ENCODE measurements at places on chromosomes 2 and 18.

DNA sequence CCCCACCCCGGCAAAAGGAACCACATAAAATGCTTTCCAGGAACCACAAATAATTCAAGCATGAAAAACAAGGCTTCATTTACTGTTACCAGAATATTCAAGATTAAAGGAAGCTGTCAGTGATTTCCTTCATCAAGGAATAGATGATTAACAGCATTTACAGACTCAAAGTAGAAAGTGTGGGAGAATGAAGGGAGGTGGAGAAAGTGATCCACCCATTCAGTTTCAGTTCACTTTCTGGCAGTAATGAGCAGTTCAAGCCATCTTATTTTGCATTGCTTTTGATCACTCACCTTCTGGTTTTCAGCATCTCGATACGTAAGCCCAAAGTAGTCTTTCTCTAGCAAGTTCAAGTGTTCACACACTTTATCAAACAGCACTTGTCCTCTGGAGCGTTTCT lies 99.0 kb downstream of the EPB41L3 start:
- DNase-seq = no peak

- DNase-seq = no peak
These were observed 188.0 kb downstream of the CDH7 start for GRCh38 chr18:65938592-65939372.

- DNase-seq = no peak
These were observed 20.5 kb upstream of the RPL37A start for GRCh38 chr2:216478151-216478550.

- DNase-seq = no peak
These were observed 24.4 kb upstream of the TEX44 start for GRCh38 chr2:231568098-231568784.

- DNase-seq = no peak
These were observed 221.5 kb downstream of the TFCP2L1 start for GRCh38 chr2:121063471-121063870.

- DNase-seq = no peak
These were observed 631.7 kb downstream of the LRP1B start for GRCh38 chr2:141499123-141499522.

DNA sequence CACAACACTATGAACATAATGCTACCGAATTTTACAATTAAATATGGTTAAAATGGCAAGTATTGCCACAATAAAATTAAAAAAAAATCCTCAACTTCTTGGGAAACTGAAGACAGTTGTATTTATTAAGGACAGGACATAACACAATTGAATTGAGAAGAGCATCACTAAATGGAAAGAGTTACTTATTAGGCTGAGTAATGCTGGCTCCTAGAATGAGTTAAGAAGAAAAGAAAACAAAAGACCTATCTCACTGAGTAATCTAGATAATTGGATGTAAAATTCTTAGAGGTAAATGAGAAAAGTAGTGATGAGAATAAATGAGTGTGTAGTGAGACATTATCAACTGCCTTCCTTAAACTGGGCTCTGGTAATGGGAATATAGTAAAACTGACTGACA lies 121.7 kb downstream of the FSIP2 start:
- DNase-seq = no peak

- DNase-seq = peak; percentile 56
These were observed 30.8 kb upstream of the ZNF396 start for GRCh38 chr18:35407871-35408481.

DNA sequence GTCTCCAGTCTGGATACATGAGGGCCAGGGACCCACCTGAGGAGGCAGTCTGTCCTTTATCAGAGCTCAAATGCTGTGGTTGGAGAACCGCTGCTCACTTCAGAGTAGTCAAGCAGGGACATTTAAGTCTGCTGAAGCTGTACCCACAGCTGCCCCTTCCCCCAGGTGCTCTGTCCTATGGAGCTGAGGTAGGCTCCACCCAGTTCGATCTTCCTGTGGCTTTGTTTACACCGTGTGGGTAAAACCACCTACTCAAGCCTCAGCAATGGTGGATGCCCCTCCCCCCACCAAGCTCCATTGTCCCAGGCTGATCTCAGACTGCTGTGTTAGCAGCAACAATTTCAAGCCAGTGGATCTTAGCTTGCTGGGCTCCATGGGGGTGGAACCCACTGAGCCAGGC lies 731.4 kb upstream of the HS6ST1 start:
- DNase-seq = no peak

DNA sequence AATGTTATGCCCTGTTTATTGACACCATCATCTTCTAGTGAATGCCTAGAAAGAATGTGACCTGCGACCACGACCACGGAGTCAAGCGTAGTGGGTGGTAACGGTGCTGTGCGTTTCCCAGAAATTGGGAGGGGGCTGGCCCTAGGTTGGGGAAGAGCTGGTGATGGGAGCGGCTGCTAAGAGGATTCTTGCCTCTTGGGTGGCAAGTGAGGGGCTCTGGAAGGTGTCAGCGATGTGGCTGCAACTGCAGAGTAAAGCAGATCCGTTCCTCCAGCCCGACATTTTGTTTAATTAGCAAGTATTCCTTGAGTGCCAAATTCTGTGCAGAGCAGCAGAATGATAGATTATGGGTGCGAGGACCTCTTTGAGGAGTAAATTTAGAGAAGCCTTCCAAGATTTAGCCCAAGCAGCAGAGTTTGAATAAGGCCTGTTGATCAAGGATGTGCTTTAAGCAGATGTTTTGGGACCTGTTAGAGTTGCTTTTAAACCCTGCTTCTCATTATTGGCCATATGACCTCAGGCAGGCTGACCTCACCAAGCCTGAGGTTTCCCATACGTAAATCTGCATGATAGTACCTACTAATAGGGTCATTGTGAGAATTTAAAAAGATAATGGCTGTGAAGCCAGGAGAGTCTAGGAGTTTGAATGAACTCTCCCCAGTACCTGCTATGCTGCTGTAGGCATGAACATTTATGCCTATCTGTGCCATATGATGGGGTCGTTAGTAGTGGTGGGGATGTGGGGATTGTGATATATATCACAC lies 287.7 kb downstream of the PTGR3 start:
- DNase-seq = no peak

DNA sequence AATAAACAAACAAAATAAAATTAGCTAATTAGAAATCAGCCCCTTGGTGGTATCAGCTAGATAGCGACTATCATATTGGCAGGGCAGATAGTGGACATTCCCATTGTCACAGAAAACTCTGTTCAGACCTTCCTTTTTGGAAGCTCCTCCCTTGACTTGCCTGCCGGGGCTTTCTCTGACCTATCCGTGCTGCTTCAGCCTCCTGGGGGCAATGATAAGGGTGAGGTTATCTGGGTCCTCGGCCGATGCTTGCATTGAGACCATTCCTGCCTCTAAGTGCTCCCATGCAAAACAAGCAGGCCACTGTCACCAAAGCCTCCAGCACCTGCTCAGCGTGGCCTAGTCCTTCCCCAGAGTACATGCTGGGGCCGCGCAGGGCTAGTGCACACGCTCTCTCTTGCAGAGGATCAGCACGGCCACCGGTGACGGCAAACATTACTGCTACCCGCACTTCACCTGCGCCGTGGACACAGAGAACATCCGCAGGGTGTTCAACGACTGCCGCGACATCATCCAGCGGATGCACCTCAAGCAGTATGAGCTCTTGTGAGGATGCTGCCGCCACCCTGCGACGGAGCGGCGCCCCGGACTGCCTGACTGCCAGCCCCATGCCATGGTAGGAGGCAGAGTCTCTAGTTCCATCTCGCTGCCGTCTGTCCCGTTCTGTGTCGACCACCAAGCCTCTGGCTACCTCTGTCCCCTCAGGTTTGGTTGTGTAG lies 27.4 kb downstream of the MPPE1 start:
- no peak for DNase-seq

DNA sequence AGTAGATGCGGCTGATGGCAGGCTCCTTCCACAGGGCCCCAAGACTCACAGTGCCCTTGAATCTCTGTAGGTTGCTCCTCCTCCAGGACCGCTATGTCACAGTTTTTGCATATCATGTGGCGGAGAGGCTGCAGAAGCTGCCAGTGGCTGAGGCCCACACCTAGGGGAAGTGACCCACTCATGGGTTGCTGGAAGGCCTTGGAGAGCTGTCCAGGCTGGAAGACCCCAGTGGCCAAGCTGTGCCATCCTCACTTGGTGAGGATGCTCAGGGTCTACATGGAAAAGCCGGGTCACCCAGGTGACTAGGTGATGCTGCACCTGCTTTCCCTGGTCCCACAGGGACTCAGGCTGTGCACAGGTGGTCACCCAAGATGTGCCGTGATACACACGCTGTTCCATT lies 90.6 kb downstream of the SEPTIN10 start:
- DNase-seq = no peak

GRCh38 chr2:134778372-134778771 lies 59.6 kb upstream of the TMEM163 start:
- no peak for DNase-seq
